ENCODE measurements at places on chromosomes 7 and 10.

GRCh38 chr7:87935384-87935706 is 1.3 kb downstream of the ADAM22 start:
- DNase-seq, result no peak

DNA sequence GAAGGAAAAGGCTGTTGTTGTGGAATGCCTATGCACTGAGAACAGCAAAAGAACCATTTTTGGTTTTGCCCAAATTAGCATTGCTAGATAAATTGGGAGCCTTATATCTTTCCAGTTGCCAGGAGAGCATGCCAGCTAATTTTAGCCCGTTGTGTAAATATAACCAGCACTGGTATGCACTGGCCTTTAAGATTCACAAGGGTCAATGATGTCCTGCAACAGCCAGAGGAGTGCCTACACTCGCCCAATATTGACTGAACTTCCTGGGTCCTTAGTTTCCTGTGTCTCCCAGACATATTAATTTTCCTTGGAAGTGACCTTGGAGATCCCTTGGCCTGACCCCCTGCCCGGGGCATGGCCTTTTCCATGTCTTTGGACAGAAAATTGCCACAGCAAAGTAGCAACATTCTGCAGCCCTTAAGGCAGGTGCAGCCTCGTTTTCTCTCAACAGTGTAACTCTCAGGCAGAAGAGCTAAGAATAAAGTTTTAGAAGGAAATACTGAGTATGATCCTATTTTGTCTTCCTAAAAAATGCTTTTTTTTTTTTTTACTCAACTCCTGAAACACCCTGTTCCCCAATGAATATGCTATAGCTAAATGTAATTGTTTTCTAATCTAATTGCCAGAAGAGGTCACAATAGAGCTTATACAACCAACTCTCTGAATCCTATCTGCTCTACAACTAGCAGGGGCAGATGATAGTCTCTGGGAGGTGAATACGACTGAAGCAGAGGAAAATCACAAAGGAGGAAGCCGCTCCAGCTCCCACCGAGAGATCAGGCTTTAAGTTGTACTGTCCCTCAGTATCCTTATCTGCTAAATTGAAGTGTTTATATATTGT is 131.9 kb upstream of the PCGF5 start:
- no peak for DNase-seq

DNA sequence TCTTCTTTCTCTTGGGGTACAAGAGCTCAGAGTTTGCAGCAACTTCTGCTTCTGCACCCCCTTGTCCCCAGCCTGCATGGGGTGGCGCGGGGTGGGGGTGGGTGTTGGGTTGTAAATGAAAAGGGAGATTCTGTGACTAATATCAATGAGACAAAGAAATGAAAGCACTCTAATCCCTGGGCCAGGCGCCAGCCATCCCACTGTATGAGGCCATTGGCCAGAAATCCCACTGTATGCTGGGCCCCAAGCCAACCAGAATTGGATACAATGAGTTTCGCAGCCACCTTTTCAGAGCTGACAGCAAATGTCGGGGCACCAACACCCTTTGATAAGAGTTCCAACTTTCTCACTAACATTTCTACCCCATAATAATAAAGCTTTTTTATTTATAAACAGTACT is 10.9 kb upstream of the PTN start:
- DNase-seq, result no peak

GRCh38 chr10:111209692-111210091 is 132.9 kb downstream of the ADRA2A start:
- no peak for DNase-seq

- DNase-seq, result no peak
These were observed 281.5 kb downstream of the ARL4A start for GRCh38 chr7:12968836-12969422.

- no peak for DNase-seq
These were observed 7.6 kb downstream of the NDST2 start for GRCh38 chr10:73803680-73804286.

DNA sequence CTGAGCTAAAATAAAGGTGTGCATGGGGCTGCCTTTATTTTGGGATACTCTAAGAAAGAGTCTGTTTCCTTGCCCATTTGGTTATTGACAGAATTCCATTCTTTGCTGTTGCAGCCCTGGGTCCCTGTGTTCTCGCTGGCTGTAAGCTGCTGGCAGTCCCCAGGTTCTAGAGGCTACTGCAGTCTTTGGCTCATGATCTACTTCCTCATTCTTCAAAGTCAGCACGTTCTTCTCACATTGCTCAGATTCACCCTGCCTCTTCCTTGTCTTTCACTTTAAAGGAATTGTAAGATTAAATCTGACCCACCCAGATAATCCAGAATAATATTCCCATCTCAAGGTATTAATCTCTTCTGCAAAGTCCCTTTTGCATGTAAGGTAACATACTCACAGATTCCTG is 620.3 kb downstream of the CCSER2 start:
- DNase-seq, result no peak

- no peak for DNase-seq
These were observed 3.9 kb upstream of the NOBOX start for GRCh38 chr7:144407266-144407931.

DNA sequence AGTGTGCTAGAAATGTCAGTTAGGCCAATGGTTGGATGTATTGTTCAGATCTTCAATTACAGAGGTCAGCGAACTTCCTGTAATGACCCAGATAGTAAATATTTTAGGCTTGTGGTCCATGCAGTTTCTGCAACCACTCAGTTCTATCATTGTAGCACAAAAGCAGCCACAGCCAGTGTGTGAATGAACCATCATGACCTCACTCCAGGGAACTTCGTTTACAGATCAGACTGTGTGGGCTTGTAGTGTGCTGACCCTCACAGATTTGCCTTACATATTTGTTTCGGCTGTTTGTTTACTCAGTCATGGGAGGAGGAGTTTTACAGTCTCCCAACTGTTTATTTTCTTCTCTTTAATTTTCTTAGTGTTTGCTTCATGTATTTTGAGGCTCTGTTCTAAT is 55.4 kb downstream of the LANCL2 start:
- no peak for DNase-seq

DNA sequence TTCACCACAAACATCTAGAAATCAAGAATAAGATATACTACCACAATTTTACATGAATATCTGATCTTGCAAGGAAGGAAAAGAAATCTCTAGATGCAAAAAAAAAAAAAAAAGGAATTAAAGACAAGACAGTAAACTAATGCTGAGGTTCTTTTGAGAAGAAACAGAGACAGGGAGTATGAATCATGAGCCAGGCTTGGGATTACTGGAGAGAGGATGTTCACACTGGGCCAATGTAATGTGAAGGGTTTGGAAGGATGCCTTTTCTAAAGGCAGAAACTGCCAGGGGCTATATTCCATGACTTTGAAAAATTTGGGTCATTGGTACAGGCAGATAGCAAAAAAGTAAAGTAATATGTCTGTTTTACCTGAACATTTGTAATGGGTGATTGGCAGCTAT is 573.0 kb upstream of the IGFBP3 start:
- no peak for DNase-seq

- no peak for DNase-seq
These were observed 144.5 kb upstream of the NFE2L3 start for GRCh38 chr7:26007510-26007909.

GRCh38 chr7:23242321-23242720 is 4.3 kb upstream of the GPNMB start:
- DNase-seq, result no peak

DNA sequence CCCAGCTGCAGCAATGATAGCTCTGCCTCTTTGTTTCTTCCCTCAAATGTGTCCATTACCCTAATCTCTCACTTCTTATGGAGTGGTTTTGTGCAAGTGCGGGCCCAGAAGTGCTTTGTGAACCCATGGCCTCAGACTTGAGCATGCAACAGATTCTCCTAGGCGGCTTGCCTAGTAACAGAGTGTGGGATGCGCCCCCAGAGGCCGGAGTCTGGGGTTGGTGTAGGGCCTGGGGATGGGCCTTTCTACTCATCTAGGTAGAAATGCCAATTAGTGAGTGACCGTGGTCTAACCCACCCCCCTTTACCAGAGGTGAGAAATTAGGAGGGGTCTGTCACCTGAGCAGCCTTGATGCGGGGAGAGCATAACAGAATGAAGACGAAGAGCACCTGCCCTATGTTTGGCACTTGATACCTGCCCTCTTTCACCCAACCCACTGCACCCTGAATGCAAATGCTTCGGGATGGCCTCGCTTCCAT is 7.0 kb upstream of the IGFBP1 start:
- no peak for DNase-seq

GRCh38 chr7:3201937-3202710 is 98.9 kb upstream of the SDK1 start:
- DNase-seq, result no peak

GRCh38 chr7:103541026-103541425 is 95.0 kb upstream of the SLC26A5 start:
- DNase-seq, result no peak

DNA sequence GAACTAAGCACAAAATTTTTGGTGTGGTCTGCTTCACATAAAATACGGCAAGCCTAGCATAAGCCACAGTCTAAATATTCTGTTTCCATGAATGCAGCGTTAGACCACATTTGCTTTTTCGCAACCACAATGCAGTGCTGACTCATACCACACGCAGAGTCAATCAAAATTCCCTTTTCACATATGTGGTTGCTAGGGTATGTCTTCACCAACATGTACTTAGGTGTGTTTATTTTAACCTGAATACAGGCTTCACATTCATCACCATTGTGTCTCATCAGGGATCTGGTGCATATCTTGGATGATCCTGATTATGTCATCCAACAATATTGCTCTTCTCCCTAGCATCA is 90.8 kb downstream of the CHN2 start:
- DNase-seq, result no peak

DNA sequence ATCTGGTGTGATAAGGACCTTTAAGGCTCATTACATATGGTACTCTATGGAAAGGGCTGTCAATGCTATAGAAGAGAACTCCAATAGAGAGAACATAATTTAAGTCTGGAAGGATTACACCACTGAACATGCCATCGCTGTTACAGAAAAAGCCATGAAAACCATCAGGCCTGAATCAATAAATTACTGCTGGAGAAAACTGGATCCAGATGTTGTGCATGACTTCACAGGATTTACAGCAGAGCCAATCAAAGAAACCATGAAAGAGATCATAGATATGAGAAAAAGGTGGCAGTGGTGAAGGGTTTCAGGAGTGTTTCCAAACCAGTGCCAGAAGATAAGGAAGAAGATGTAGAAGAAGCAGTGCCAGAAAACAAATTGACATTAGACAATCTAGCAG is 18.9 kb upstream of the GPR22 start:
- DNase-seq, result no peak

DNA sequence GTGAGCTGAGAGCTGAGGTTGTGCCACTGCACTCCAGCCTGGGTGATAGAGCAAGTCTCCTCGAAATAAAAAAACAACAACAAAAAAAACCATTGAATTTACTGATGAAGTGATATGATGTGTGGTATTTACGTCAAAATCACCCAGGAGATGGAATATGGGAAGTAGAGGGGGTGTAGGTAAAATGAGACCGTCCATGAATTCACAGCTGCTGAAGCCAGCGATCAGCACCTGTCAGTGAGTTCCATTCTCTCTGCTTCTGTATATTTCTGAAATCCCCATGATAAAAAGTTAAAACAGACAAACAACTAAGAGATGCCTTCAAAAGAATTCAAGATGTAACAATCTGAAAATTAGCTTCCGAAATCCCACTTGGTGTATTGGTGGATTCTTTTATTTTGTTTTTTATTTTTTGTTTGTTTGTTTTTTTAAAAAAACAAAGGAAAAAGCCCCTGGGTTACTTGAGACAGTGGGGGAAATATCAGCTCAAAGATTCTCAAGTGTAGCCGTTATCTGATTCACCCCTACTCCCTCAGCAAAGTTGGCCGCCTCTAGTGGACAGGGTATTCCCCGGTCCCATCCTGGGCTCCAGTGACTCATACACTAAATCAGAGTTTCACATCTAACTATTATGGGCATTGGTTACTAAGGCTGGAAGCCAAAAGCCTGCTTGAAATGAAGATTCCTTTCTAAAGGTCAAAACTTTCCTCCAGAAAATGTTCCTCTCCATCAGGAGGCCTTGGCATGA is 76.4 kb downstream of the MAP3K8 start:
- DNase-seq, result no peak

- no peak for DNase-seq
These were observed 66.6 kb downstream of the PCLO start for GRCh38 chr7:83096065-83096580.

- no peak for DNase-seq
These were observed 147.8 kb upstream of the AUTS2 start for GRCh38 chr7:69450456-69450855.

- DNase-seq, result no peak
These were observed 150.5 kb downstream of the ELAPOR2 start for GRCh38 chr7:86908948-86909347.

GRCh38 chr10:49664842-49665355 is 14.6 kb upstream of the C10orf53 start:
- no peak for DNase-seq

DNA sequence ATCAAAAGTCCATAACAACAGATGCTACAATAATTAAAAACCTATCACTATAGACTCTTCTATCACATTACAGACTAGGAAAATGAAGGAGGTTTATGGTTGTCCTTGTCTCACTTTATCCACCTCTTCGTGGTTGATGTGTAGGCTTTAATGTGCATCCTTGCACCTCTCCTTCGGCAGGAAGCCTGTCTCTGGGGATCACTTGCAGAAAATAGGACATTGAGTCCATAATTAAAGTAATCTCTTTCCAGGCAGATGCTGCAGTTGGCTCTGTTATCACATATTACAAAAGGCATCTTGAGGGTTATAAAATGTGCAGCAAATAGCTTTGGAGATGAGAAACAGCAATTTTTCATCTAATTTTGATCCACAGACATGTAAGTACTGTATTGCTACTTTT is 168.4 kb downstream of the RELN start:
- DNase-seq, result no peak

- DNase-seq, result no peak
These were observed 75.6 kb upstream of the DDC start for GRCh38 chr7:50640779-50641178.

GRCh38 chr10:133140417-133141143 is 19.4 kb upstream of the KNDC1 start:
- DNase-seq, result no peak

DNA sequence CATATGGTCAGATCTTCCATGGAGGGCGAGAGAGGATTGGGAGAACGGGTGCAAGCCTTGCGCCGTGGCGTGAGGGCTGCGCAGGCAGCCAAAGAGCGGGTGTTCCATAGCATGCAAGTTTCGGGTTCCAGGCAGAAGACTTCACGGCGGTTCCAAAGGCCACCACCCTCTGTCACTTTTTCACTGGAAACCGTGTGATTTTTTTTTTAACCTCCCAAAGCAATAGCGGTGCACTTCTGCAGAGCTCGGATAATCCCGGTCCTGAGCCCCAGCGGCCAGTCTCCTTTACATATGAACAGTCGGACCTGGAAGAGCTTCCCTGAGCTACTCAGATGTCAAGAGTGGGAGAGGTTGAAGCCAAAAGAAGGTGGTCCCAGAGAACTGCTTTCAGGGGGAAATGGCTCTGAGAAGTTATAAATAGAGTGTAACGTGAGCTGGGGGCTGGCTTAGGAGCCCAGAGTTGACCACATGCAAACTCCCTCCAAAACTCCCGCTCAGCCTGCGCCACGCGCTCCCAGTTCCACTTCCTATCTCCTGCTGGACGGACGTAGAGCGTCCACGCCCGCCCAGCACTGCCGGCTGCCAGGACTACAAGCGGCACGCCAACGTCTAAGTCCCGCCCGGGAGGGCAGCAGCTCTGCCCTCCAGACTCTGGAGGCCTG is at the start of gene MEOX2:
TSS of gene MEOX2 (minus strand) at position 389 of the 662 bp plus-strand sequence. CDS start at position 108, 281 bp downstream.
- DNase-seq, result no peak

Measured in stimulated activated CD4-positive, alpha-beta T cell treated with anti-CD3 and anti-CD28 coated beads, Interleukin-1b, Interleukin-23, amount 100 ng/mL, for 4 hours (primary cell).